GM23338 (cell line): ENCODE measurements at places on chromosomes 3 and 15. TPM values are rescaled to one million over a fixed set of nuclear protein-coding genes. Genes with fewer than 3 reads are reported as not detected.

DNA sequence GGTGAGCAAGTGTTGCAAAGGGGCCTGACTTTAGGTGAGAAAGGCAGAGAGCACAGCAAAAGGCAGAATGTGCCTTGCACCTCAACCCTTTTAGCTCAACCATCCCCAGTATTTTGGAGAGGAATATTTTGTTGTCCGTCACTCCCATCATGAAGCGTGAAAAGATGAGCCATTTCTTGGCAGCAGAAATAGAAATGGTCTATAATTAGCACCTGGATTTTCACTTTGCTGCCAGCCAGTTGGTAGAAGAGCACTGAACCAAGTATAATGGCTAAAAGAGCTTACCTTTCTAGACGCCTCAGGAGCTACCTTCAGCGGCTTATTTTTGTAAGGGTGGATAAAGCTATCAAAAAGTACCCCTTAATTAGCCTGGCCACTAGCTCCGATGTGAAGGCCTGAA lies 406.7 kb downstream of the OCA2 start:
- DNase-seq = no peak
- no peaks in the 10 kb centered on the region for H3K36me3 ChIP-seq
- no peak overlapping the region for H3K4me3 ChIP-seq
- no peak overlapping the region for H3K27ac ChIP-seq
- H3K4me1 ChIP-seq = peaks cover 6% of the 10 kb centered on the region; the same call in 1 of the 2 replicates

GRCh38 chr3:53938645-53939044 lies 47.0 kb upstream of the SELENOK start:
- H3K36me3 ChIP-seq = peaks cover 4% of the 10 kb centered on the region; the same call in 1 of the 2 replicates
- DNase-seq = peak; percentile 84
- no peak overlapping the region for H3K27ac ChIP-seq
- H3K27me3 ChIP-seq = no peaks in the 10 kb centered on the region
- no peak overlapping the region for H3K4me3 ChIP-seq

- DNase-seq = peak; percentile 21
- no peaks in the 10 kb centered on the region for H3K27me3 ChIP-seq
- no peak overlapping the region for H3K27ac ChIP-seq
- no peaks in the 10 kb centered on the region for H3K4me1 ChIP-seq
- H3K36me3 ChIP-seq = no peaks in the 10 kb centered on the region
Measured at GRCh38 chr3:149688122-149688757, 30.4 kb upstream of the WWTR1 start.

DNA sequence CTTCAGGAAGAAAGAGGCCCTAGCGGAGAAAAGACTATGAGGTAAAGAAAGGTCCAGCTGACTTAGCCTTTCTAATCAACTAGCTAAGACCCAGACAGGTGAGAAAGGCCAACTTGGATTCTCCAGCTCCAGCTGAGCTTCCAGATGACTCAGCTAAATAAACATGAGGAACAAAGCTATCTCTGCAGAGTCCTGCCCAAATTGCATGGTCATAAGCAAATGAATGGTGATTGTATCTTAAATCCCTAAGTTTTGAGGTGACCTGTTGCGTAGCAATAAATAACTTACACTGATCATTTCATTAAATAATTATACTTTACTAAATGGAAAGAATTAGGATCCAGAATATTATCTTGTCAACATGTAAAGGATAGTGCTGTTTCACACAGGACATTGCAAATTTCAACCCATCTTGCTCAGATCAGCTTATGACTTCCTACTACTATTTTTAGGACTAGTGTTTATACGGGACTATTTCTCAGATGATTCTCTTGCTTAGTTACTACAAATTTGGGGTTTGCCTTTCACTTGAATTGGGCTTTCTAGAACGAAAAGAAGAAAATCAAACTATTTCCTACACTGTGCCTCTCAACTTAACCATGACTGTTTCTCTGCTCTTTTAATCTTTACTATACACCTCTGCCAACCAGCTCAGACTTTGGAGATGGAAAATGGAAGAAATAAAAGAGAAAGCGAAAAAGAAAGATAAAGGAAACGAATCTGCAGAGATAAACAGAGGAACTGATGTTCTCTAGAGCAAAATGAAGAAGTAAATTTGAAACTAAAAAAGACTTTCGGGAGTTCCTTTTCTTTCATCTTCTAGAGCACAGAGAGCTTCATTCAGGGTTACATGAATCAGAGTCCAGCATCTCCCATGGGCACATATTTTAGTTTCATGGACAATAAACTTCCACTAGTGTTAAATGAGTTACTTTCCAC lies 6.6 kb upstream of the ADGRG7 start:
- no peak for DNase-seq
- no peaks in the 10 kb centered on the region for H3K36me3 ChIP-seq
- no peaks in the 10 kb centered on the region for H3K27me3 ChIP-seq
- H3K4me3 ChIP-seq = no peak overlapping the region
- 0 out of 2 replicates have a peak, but pooled peaks cover 8% of the 10 kb centered on the region for H3K4me1 ChIP-seq

GRCh38 chr3:71031181-71031580 lies 552.3 kb downstream of the FOXP1 start:
- H3K27me3 ChIP-seq = no peaks in the 10 kb centered on the region
- H3K27ac ChIP-seq = no peak overlapping the region
- peaks cover 27% of the 10 kb centered on the region for H3K4me1 ChIP-seq
- DNase-seq = no peak
- no peak overlapping the region for H3K4me3 ChIP-seq

- H3K4me1 ChIP-seq = peaks cover 11% of the 10 kb centered on the region
- no peaks in the 10 kb centered on the region for H3K36me3 ChIP-seq
- H3K4me3 ChIP-seq = no peak overlapping the region
- H3K27me3 ChIP-seq = no peaks in the 10 kb centered on the region
- no peak overlapping the region for H3K27ac ChIP-seq
Measured at GRCh38 chr3:82128271-82128670, 366.8 kb upstream of the GBE1 start.

- no peaks in the 10 kb centered on the region for H3K27me3 ChIP-seq
- H3K27ac ChIP-seq = no peak overlapping the region
- no peak for DNase-seq
- no peaks in the 10 kb centered on the region for H3K4me1 ChIP-seq
- no peaks in the 10 kb centered on the region for H3K36me3 ChIP-seq
Measured at GRCh38 chr3:72113564-72113963, 328.6 kb upstream of the PROK2 start.

DNA sequence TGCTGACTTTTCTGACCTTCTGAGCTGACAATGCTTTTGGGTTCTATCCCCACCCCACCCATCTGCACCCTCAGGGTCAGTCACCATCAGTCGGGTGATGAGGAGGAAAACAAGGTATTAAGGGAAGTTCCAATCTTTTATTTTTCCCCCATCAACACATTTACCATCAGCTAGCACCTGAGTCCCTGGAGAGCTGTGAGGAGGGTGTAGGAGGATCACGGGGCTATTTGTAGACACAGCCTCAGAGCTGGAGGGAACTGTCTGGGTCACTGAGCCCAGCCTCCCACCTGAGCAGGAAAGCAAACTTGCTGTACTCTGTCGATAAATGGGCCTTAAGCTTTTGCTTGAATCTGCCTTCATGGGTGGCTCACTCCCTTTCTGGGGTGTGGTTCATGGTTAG lies 24.8 kb upstream of the ZFAND6 start:
- H3K4me3 ChIP-seq = no peak overlapping the region
- H3K27me3 ChIP-seq = no peaks in the 10 kb centered on the region
- no peaks in the 10 kb centered on the region for H3K36me3 ChIP-seq

GOLGA6L4 gene
- total RNA-seq = 0.76 and 3.8 TPM in 2 replicates

RASL12 gene
- total RNA-seq = 20.1 and 27.7 TPM in 2 replicates

TMEM212 gene
- total RNA-seq = not detected in 2 replicates

CACNA1D gene
- 1.1 and 1.7 TPM in 2 replicates for total RNA-seq
